ENCODE measurements at places on chromosomes 1 and 21.

DNA sequence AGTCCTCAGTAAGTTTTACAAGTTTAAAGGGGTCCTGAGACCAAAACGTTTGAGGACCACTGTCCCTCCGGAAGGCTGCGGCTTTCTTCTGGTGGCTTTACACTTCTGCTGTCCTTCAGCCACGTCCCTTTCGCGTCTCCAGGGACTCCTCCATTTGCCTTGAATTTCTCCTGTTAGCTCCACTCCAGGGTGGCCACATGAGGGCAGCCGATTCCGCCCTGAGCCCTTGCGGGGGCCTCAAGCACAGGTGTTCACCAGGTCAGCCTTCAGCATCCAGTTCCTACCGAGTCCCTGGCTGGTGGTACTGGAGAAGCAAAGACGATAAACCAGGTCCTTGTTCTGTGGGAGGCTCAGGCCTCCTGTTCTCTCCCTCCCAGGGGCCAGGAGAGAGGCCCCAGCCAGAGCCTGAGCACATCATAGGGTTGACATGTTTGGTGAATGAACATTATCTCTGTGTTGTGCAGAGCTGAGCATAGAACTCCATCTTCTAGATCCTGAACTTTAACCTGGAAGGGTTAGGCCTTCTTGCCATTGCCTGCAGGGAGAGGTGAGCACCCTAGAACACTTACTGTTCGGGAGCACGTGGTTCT lies 27.4 kb upstream of the COQ8A start:
- H3K4me3 ChIP-seq = no peak overlapping the region
- no peaks in the 10 kb centered on the region for H3K4me1 ChIP-seq
- no peak overlapping the region for H3K27ac ChIP-seq
- H3K27me3 ChIP-seq = no peaks in the 10 kb centered on the region

GRCh38 chr1:84301004-84301784 lies at the start of gene SAMD13:
Gene SAMD13, plus strand, starts transcription at chr1:84301708. Its CDS starts 1,527 bp downstream, at chr1:84303235.
- H3K4me1 ChIP-seq = peaks cover 3% of the 10 kb centered on the region
- no peak within 1 kb of the TSS for H3K4me3 ChIP-seq
- peak within 1 kb of the TSS; percentile 95 for H3K27ac ChIP-seq
- H3K27me3 ChIP-seq = no peaks in the 10 kb centered on the region
- peak; percentile 91 for DNase-seq

GRCh38 chr21:42607102-42607501 lies 46.3 kb upstream of the PDE9A start:
- H3K4me1 ChIP-seq = no peaks in the 10 kb centered on the region
- no peak overlapping the region for H3K27ac ChIP-seq
- no peak overlapping the region for H3K4me3 ChIP-seq
- DNase-seq = no peak
- peaks cover 4% of the 10 kb centered on the region for H3K27me3 ChIP-seq
- no peaks in the 10 kb centered on the region for H3K36me3 ChIP-seq

DNA sequence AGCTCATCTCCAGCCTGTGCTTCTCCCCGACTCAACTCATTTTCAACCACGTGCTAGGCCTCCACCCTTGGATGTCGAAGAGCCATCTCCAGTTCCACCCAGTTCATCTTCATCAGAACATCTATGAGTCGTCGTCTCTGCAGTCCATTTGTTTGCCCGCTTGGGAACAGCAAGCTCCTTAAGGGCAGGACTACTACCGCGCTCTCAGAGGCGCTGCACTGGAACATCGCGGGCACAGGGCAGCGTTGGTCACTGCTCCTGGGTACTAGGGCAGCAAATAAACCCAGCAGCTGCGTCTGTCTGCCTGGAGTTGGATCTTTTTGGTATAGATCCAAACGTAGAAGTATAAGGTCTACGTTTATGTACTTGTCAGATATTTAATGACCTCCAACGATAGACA lies 478 bp upstream of the PRDM2 start:
- peak overlapping the region; percentile 97 for H3K4me3 ChIP-seq
- no peaks in the 10 kb centered on the region for H3K36me3 ChIP-seq
- peaks cover 6% of the 10 kb centered on the region for H3K4me1 ChIP-seq
- H3K27me3 ChIP-seq = peaks cover 6% of the 10 kb centered on the region

DNA sequence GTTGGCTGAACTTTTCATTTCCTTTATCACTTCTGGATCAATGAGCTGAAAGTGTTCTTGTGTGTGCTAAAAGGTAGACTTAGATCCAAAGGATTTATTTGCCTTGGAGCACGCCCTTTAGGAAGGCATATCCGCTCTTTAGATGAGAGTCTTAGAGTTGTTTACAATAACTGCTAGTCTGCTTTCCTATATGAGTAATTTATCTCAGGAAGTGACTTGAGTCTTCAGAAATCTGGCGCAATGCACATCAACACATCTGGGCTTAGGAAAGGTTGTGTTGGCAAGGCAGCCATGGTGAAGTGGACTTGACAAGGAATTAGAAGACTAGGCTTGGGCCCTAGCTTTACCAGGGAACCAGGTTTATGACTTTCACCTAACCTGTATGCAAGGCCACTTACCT lies 204.1 kb upstream of the PTGFR start:
- no peaks in the 10 kb centered on the region for H3K27me3 ChIP-seq
- no peaks in the 10 kb centered on the region for H3K36me3 ChIP-seq
- H3K4me3 ChIP-seq = no peak overlapping the region
- no peak for DNase-seq

DNA sequence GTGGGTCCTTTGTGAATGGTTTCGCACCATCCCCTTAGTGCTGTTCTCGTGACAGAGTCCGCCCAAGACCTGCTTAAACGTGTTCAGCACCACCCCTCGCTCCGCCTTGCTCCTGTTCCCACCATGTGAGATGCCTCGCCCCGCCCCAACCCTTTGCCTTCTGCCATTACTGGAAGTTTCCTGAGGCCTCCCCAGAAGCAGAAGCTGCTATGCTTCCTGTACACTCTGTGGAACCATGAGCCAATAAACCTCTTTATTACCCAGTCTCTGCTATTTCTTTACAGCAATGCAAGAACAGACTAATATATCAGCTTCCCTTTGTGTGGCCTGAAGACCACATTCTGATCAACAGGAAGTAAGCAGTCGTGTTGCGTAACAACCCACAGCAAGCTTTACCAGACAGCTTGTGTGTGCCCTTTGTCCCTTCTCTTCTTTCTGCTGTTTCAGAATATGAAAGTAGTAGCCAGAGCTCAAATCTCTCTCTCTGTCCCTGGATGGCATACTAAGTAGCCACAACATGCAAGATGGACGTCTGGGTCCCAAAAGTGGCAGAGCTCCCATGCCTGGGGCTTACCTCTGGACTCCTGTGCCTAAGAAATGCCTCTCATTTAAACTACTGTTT lies 14.1 kb downstream of the HENMT1 start:
- H3K4me3 ChIP-seq = no peak overlapping the region
- peaks cover 3% of the 10 kb centered on the region for H3K4me1 ChIP-seq
- H3K27me3 ChIP-seq = no peaks in the 10 kb centered on the region
- DNase-seq = peak; percentile 95
- peak overlapping the region; percentile 97 for H3K27ac ChIP-seq

DNA sequence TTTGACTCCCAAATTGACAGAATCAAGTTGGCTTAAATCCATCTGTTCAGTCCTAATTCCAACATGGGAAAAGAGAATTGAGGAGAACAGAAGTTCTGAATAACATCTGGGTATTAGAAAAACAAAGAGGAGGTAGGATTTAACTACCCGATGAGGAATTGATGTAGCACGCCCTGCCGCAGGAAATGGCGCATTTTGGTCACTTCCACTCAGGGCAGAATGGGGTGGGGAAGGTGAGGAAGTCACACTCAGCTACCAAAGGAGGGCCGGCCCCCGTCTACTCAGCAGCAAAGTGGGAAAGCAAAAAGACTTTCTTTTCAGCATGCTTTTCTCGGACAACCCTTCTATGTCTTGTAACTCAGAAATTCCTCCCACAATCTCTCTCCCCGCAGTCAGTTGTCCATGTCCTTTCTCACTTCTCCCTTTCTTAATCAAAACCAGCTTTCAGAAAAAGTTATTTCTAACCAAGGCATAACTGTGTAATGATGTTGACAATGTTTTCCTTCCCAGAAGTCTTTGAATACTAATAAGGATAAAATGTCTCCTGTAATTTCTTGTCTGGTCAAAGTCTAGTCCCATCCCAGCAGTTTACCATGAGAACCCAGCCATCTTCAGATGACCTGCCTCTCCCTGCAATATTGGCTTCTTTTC lies 60.5 kb upstream of the SIPA1L2 start:
- peak overlapping the region; percentile 42 for H3K27ac ChIP-seq
- peak; percentile 50 for DNase-seq
- H3K4me1 ChIP-seq = no peaks in the 10 kb centered on the region
- H3K27me3 ChIP-seq = no peaks in the 10 kb centered on the region

DNA sequence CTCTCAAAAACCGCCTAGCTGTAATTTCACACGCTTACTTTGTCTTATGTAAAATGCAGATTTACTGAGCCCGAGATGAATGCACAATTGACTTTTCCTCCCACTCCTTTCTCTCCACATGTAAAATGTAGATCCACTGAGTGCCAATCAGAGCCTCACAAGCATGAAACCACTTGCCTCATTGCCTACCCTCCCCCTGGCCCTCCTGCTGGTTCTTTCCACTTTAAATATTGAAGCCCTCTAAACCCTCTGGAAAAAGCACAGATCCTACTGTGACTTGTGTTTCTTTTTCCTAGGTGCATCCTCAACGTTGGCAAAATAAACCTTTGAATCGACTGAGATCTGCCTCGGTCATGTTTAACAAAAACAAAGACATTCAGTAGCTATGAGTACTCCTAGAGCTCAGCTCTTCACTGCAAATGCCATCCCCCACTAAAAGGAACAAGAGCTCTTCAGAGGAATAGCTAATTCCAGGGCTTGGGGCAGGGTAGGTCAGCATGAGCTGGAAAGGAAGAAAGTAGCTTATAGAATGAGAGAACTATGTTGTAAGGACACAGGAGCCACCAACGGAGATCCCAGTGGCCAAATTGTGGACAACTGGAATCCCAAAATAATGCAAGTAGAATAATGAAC lies 365.5 kb upstream of the RUNX1 start:
- DNase-seq = no peak
- H3K4me3 ChIP-seq = no peak overlapping the region
- H3K27ac ChIP-seq = no peak overlapping the region
- H3K27me3 ChIP-seq = no peaks in the 10 kb centered on the region
- H3K4me1 ChIP-seq = peaks cover 3% of the 10 kb centered on the region

GRCh38 chr1:202807926-202808757 lies at the start of gene KDM5B:
Gene KDM5B, minus strand, starts transcription at chr1:202808421. Its CDS starts 116 bp downstream, at chr1:202808305.
- H3K27me3 ChIP-seq = no peaks in the 10 kb centered on the region
- peak within 1 kb of the TSS; percentile 80 for H3K27ac ChIP-seq
- peaks cover 4% of the 10 kb centered on the region for H3K4me1 ChIP-seq
- H3K4me3 ChIP-seq = peak within 1 kb of the TSS; percentile 70

DNA sequence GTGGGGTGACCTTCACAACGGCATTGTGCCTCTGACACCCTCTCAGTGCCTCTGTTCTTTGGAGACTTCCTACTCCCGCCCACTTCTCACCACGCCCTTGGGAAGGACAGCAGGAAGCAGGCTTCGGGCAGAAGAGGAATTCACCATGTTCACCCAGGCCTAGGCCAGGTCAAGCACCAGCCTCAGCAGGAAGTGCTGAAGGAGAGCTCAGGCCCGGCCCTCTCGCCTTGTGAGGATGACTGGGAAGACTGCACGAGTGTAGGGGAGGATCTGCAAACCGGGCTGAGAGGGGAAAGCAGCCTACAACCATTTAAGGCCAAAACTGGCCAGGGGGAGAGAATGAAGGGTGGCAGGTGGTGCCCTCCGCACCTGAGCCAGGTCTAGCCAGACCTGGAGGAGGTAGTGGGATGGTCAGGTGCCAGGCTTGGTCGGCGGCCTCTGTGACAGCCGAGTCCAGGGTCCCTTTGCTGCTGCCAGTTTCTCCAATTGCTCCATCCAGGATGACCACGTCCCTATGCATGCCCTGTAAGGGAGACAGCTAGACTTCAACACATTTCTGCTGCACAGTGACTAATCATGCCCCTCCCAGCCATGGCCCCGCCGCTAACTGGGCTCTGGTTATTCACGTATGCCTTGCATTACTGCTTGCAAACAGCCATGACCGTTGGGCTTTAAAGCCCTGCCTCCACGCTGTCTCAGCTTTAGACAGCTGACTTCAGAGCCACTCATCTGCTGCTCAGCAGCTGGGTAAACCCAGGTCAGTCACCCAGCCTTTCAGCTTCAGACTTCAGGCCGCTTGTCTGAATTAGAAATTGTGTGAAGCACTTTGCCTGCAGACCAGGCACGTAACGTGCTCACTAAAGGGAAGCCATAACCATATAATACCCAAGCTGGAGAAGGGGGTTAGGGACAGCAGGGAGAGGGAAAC lies 8.9 kb downstream of the MRTO4 start:
- H3K36me3 ChIP-seq = peaks cover 24% of the 10 kb centered on the region
- no peaks in the 10 kb centered on the region for H3K27me3 ChIP-seq
- no peak overlapping the region for H3K4me3 ChIP-seq

- DNase-seq = no peak
- no peaks in the 10 kb centered on the region for H3K4me1 ChIP-seq
- no peaks in the 10 kb centered on the region for H3K27me3 ChIP-seq
Observed at GRCh38 chr1:36639461-36639860, 156.7 kb upstream of the CSF3R start.

GRCh38 chr1:182446033-182446669 lies 3.8 kb upstream of the RGSL1 start:
- no peaks in the 10 kb centered on the region for H3K27me3 ChIP-seq
- no peak overlapping the region for H3K4me3 ChIP-seq
- peak; percentile 56 for DNase-seq
- no peak overlapping the region for H3K27ac ChIP-seq

DNA sequence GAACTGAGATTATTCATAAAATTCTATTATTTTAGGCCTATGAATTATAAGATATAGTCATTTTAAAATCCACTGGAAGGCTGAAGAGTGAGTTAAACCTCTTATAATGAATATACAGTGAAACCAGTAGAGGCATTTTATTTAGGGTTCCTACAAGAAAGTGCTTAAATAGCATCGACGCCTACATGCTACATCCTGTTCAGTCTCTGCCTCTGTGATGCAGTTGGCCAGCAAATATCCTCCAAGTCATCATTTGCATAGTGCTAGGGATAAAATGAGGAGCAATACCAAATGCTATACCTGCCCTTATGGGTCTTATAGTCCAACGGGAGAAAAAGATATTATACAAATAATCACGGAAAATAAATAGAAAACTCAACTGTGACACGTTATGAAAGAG lies 59.6 kb downstream of the EDEM3 start:
- DNase-seq = no peak
- H3K27ac ChIP-seq = no peak overlapping the region
- peaks cover 4% of the 10 kb centered on the region for H3K36me3 ChIP-seq
- H3K27me3 ChIP-seq = no peaks in the 10 kb centered on the region

DNA sequence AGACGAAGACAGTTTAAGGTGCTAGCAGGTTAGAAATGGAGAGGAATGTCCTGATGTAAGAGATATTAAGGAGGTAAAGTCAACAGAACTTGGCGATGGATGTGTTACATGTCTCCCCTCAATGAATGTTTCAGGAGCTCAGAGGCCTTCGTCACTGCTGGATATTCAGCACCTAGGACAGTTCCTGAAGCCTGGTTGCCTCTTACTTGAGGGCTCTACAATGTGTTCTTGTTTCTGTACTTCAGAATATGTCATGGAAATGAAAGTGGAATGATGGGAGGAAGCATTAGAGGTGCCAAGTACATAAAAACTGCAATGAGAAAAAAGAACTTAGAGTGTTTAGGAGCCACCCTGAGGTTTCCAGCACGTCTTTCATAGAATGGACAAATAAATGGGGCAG lies 17.7 kb downstream of the TNR start:
- DNase-seq = peak; percentile 5
- no peak overlapping the region for H3K4me3 ChIP-seq
- no peaks in the 10 kb centered on the region for H3K27me3 ChIP-seq
- H3K36me3 ChIP-seq = no peaks in the 10 kb centered on the region

- peaks cover 7% of the 10 kb centered on the region for H3K4me1 ChIP-seq
- DNase-seq = no peak
- H3K27me3 ChIP-seq = no peaks in the 10 kb centered on the region
Observed at GRCh38 chr1:46204406-46204742, 1.2 kb downstream of the LURAP1 start.

GRCh38 chr1:111275780-111276433 lies 14.7 kb upstream of the CHIA start:
- no peak for DNase-seq
- no peak overlapping the region for H3K27ac ChIP-seq
- peaks cover 5% of the 10 kb centered on the region for H3K27me3 ChIP-seq
- no peaks in the 10 kb centered on the region for H3K4me1 ChIP-seq
- H3K4me3 ChIP-seq = no peak overlapping the region
